Myocyte (in vitro differentiated cells): ENCODE measurements at places on chromosomes 6 and 20.
A peak's percentile ranks its signal among the peaks of the same experiment; 100 is the strongest.

DNA sequence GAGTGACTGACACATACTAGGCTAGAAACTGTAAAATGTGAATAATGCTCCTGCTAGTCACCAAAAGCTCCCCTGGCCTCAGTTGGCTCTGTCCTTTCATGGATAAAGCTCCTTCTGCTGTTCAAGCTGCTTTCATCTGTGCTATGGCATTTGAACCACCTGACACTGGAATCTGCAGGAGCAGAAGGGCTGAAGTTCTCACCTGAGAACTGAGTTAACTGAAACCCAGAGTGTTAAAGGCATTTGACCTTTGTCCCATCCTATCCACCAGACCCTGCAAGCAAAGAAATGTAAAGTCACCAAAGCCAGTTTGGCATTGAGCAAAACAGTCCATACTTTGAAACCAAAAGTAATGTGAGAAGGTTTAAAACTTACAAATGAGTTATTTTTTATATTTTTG lies 77.7 kb downstream of the BMP2 start:
- DNase-seq, result no peak

- DNase-seq, result no peak
Measured at GRCh38 chr6:108941281-108941680, 93.1 kb downstream of the ARMC2 start.

DNA sequence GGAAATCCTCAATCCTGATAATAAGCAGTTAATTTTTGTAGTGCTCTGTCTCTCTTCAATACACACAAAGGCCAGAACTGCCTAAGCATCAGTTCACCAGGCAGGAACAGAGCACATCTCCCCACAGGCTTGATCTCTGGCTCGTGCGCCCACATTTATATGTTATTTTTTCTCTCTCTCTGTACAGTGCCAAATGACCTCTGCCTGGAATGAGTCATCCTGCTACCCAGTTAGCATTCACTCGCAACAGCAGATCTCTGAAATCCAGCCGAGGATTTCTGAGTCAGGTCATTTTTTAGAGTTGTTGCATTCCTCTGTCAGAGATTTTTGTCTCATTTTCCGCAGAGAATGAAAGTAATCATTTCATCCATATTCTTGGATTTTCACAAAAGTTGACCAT lies 107.1 kb downstream of the COL12A1 start:
- DNase-seq, result peak; percentile 88

DNA sequence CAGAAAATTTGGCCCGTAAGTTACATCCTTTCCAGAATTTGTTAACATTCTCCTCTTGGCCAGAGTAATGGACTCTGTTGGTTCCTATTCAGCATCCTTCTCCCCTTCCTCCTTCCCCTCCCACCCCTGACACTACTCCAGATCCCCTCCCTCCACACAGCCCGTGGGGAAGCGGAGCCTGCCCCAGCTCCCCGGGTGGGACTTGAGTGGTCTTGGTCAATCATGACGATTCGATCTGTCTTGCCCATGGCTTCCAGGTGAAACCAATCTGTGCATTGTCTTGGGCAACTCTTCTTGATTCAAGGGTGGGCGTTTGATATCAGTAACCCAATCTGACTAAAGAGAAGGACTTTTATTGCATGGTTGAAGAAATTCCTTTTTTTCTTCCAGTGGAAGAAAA lies 143.9 kb downstream of the ANKRD60 start:
- DNase-seq, result no peak

- no peak for DNase-seq
Measured at GRCh38 chr6:80331974-80332373, 225.5 kb downstream of the BCKDHB start.

- no peak for DNase-seq
Measured at GRCh38 chr20:10784554-10785183, 110.9 kb upstream of the JAG1 start.

GRCh38 chr6:39114388-39114703 lies 640 bp downstream of the SAYSD1 start:
- DNase-seq, result no peak

DNA sequence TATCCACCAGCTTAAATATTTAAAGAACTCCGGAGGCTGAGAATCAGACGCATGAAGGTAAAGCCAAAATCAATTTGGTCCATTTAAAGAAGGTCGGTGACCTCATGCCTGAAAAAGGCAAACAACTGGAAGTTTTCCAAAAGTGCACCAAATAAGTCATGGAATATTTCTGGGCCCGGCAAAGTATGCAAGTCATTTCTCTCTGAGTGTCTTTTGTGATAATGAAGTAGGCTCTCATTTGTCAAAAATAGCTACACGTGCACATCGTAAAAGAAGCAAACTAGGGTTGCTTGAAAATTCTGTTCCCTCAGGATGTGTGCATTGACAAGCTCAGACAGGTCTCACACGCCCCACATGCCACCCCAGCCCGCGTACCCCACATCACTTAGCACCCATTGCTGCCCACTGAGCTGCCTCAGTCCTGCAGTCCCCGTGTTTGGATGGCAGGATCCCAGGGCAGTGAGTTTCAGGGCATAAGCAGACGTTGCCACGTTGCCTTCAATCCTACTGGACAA lies 20.5 kb upstream of the PYGB start:
- peak; percentile 77 for DNase-seq

DNA sequence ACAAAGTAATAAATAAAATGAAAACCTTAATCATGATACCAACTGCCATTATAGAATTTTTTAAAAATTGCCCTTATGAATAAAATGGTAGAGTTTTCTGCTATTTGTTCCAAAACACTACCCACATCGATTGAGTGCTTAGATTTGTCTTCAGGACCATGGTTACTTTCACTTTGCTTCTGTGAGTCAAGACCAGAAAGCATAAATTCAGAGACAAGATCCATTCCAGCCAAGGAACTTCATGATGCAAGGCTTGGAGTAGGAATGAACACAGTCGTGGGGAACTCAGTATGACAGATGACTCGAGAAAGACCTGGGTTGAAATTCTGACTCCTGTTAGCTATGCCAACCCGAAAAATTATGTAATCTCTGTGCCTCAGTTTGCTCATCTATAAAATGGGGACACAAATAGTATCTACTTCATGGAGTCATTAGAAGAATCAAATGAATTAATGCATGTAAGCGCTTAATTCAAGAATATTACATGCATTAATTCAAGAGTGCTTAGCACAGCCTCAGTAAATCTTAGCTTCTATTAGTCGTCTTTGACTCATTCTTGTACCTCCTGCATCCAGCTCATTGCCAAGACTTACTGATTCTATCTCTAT lies 72.5 kb upstream of the MYLIP start:
- no peak for DNase-seq

GRCh38 chr6:144248003-144248402 lies 37.1 kb upstream of the UTRN start:
- no peak for DNase-seq

DNA sequence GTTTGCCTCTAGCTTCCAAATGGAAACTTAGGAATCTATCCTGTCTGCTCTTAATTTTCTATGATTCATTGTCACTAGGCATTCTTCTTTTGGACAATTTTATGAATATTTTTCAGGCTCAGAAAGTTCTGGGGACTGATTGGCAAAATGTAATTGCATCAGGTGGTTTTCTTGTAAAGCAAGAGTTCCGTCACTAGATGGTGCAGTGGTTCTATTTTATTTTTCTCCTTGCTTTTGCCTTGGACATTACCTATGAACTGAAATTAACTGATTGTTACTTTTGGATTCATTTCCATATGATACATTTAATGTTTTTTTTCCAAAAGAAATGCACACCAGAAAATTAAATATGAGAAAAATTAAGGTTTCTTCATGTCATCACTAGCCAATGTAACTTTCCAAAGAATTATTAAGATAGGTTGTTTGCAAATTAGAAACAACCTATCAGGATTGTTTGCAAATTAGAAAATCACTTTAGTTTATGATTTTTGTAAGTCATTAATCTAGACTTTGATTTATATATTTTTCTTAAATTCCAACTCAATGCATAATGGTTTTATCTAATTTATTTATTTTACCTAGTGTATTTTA lies 48.0 kb downstream of the TMEM170B start:
- peak; percentile 74 for DNase-seq

DNA sequence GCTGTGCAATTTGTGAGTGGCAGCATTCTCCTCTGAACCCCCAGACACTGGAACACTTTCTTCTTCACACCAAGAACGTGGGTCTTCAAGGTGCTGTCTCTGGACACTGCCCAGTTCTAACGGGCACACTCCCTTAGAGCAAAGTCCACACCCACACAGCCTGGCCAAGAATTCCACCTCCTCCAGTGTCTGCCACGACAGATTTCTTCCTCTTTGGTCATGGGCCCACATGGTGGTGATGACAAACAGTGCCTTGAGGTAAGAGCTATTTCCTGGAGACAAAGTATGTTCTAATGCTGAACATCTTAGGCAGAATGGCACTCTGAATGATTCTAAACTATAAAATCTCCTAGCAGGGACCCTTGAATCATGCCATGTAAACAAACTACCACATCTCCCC lies 25.5 kb upstream of the SSTR4 start:
- DNase-seq, result no peak
